Fibroblast of skin of left quadriceps (primary cell): ENCODE measurements at places on chromosomes 7 and 10.

- DNase-seq = no peak
These were observed 83.6 kb downstream of the TMEM106B start for GRCh38 chr7:12294701-12295100.

- DNase-seq = no peak
These were observed 3.7 kb downstream of the NPFFR1 start for GRCh38 chr10:70280099-70280498.

DNA sequence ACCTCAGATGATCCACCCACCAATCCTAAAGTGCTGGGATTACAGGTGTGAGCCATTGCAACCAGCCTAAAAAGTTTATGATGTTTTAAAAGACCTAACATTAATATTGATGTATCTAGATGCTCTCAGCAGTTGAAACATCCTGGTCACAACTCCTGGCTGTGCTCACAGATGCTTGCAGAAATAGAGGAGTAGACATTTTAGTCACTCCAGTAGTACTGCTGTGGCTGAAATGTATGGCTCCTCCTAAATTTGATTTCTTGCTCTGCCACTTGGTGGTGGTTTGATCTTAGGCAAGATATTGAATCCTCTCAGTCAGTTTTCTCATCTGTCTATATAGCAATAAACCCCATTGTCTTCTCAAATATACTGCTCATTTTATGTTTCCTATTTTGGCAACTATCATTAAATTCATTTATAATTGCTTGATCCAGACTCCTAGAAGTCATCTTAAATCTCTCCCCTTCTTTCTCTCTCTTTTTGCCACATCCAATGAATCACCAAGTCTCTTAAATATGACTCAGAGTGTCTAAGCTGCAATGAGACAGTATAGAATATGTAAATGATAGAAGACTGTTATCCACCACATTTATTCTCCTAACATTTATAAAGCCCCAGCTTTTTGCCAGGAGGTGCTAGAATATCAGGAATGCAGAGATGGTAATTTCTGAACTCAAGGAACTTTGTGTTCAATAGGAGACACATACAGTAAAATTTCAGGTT is 78.1 kb upstream of the NRBF2 start:
- no peak for DNase-seq

DNA sequence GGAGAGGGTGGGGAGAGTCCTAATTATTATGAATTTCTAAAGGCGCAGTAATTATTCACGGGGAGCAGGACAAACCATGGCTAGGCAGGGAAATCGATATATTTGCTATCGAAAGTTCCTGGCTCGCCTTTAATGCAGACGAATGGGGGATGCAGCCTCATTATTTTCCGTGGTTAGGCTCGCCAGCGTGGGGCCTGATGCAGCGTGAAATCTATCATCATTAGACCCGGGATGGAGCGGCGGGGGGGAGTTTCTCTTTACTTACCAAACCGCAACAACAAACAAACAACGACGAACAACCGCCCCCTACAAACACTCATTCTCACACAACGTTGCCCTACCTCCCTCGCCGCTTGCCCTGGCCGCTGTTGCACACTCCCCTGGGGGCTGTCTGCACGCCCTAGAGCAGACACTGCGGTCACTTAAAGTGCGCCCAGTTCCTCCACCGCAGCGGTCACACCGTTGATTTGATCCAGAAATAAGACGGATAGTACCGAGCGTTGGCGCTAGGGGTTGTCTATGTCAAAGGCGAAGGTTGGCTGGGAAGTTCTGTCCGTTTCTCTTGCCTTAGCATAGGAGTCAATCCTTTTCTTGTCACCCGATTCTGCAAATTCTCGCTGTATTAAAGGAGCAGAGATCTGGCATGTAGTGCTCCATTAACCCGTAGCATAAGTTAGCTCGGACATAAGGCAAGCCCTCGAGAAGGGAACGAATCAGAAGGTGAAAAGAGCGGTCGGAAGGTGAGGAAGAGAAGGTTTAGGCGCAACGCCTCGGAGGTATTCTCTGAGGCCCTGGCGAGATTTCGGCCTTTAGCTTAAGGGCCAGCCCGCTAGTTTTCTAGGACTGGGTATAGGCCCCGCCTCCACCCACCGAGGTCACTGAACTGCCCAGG is 10.4 kb downstream of the NXPH1 start:
- DNase-seq = no peak

DNA sequence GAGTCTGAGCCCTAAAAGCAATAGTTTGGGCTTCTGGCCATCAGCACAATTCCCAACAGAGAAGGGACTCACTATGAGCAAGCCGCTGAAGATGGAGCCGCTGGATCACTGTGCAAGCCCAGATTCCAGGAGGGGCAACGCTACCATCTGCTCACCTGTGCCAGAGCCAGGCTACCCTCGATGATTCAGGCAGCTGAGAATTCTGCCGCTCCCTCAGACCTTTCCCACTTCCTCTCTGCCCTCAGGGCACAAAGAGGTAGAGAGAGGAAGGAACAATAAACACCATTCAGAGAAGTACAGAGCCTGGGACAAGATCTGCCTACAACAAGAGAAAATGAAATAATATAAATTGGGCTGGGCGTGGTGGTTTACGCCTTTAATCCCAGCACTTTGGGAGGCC is 98.1 kb downstream of the MYOF start:
- no peak for DNase-seq
